ENCODE measurements at places on chromosomes 11 and 22.
A peak's percentile ranks its signal among the peaks of the same experiment; 100 is the strongest.

DNA sequence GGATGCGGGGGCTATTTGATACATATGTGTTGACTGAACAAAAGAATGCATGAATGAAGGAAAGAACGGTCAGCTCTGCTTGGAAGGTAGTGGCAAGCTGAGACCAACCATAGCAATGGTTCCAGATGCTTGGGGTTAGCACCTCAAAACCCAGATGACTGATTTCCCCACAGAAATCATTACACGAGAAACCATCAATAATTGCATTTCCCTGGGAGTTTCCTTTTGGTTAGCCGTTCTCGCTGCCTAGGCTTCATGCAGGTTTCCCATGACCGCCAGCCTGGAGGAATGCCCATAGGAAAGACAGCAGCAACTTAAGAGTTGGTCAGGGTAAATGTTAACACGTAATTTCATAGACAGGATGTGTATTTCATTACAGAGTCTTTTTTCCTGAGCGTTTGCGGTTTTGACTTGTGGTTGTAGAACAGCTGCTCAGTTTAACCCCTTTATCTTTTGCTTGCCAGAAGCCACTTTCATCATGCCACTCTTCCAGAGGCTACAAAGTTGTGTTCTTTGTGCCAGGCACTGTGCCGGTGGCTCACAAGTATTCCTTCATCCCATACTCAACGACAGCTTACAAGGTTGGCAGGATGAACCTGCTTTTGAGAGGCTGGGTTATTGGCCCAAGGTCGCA is 2.8 kb downstream of the IL17RA start:
- DNase-seq, result peak; percentile 53

DNA sequence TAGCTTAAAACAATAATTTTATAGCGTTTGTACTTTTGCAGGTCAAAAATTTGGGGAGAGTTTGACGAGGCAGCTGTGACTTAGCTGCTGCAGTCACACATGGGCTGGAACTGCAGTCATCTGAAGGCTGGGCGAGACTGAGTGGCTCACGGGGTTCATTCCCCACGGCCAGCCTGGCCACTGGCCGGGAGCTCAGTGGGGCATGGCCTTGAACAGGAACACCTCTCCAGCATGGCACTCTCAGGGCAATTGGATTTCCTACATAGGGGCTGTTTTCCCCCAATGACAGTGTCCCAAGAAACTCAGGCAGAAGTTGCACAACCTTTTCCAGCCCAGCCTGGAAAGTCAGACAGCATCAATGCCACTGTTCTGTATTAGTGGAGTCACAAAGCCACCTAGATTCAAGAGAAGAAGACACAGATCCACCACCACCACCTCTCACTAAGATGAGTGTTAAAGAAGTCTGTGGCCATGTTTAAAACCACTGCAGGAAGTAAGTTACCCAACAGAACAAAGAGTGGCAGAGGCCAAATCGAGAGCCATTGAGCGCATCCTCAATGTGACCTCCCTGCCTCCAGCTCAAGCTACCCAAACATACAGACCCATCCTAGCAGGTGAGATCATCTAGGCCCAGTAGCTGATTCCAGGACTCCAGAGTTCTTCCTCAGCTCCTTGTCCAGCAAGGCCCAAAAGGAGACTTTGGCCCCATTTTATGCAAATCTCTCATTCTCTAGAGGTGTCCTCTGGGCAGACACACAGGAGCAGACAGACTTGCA is 618.7 kb upstream of the CADM1 start:
- DNase-seq, result no peak

DNA sequence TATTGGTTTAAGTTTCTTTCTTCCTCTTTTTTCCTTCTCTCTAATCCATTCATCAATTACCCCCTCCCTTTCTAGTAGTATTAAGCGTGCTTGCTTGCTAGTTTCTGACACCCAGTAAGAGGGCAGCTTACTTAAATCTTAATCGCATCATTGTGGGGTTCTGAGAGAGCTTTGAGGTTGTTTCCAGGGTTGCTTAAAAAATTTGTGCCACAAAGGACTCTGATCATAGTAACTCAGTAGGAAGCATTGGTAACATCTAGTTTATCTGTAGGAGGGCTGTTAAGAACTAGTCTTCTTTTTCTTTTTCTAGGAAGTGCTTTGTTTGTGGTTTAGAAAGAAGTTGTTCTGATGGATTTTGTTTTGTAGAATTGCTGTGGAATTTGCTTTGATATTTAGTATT is 45.3 kb downstream of the TMEM135 start:
- DNase-seq, result no peak

GRCh38 chr22:17789379-17790200 is 15.3 kb upstream of the BID start:
- no peak for DNase-seq

GRCh38 chr11:126754591-126755426 is 245.8 kb downstream of the KIRREL3 start:
- no peak for DNase-seq

DNA sequence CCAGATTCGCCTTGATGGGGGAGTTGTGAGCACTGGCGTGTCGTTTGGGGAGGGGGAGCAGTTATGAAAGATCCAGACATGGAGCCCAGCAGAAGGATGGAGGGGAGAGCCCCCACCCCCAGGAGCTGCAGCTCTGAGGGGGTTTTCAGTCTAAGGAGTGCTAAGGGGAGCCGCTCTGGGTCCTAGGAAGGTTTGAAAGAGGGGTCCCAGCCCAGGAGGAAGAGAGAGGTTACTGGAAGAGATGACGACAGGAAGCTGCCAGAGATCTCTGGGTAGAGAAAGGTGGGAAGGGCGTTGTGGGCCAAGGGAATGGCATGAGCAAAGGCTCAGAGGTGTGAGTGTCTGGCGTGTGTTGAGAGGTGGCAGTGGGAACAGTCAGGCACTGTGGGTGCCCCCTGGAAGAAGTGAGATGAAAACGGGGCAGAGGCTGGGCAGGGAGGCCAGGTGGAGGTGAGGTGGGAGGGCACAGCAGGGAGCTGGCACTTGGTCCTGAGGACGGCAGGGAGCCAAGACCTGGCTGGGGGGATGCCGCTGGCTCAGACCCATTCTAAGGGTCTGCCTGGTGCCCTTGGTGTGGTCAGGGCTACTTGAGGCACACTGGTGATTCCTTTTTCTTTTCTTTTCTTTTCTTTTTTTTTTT is 1.8 kb downstream of the MGAT3 start:
- no peak for DNase-seq

DNA sequence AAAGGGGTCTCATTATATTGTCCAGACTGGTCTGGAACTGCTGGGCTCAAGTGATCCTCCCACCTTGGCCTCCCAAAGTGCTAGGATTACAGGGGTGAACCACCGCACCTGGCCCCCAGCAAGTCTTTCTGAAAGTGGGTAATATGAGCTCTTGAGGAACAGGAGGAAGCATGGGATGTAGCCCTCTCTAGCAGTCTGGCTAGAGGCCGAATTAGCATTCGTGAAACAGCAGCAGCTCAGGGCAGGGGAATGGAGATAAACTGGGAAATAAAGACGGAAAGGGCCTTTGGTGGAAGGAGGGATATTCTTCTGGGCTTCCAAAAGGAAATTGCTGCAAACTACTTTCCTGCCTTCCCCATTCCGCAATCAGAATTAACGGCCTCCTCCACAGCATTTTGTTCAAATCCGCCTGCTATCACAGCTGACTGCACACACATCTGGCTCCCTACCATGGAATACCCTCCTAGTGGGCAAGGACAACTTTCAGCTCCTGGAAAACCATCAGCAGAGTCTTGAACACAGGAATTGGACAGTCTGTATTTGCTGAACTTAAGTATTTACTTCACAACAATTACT is 44.3 kb downstream of the MICAL3 start:
- no peak for DNase-seq

- DNase-seq, result no peak
These were observed 248.1 kb downstream of the CNTN5 start for GRCh38 chr11:99268886-99269285.

- DNase-seq, result no peak
These were observed 133 bp downstream of the MYH9 start for GRCh38 chr22:36387709-36387958.

GRCh38 chr22:26709617-26710390 is 52.4 kb downstream of the MIAT start:
- DNase-seq, result no peak

DNA sequence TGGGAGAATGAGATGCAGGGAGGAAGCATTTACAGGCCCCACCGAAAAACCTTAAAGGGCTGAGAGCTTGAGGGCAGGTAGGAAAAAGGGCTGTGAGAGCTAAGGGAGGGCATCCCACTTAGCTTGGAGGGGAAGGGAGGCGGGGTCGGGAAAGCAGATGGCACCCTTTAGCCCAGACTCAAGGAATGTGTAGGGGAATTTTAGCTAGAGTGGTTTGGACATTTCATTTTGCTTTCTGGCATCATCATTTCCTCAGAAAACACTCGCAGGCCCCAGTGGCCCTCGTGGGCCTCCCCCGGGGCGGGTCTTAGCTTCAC is 846 bp upstream of the STIM1 start:
- no peak for DNase-seq

DNA sequence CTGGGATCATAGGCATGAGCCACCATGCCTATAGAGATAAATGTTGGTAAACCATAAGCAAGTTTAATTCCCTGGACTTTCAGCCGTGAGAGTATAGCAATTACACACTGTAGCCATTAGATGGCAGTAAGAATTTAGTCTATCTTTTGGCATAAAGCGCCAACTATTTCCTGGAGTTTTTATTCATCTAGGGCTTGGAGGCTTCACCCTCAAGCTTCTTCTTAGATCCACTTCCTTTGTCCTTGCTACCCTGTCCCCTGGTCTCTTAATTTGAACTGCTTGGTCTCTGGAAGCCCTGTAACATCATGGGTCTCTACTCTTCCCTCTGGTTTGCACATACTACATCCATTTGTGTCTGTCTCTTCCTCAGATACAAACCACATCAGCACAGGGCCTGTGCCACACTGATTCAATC is 38.2 kb downstream of the OR10A6 start:
- peak; percentile 4 for DNase-seq

GRCh38 chr11:2929531-2929949 is 320 bp upstream of the PHLDA2 start:
- DNase-seq, result peak; percentile 65

DNA sequence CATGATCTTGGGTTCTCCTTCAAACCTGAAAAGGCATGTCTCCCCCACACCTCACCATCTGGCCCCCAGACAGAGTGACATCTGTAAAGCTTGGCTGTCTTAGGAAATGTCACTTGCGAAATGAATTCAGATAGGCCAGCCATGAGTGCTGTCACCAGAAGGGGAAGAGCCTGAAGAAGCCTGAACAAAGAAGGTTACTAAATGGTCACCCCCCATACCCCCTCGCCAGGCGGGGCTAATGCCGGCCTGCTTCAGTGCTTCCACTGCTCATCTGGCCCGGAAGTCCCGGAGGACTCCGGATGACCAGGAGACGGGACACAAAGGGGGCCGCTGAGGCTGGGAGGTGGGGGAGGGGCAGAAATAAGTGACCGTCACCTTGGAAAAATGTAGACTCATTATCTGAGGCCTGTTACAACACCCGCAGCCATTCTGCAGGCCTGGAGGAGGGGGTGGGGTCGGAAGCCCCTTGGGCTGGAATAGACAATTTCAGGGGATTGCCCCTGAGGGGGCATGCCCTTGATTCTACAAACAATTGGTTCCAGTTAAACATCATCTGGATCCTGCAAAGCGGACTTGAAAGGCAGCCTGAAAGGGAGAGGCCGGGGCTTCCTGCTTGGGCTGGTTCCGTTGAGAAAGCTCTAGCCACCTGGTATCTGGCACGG is 43.2 kb downstream of the NAT10 start:
- DNase-seq, result no peak

GRCh38 chr22:22949953-22950352 is 62.3 kb downstream of the IGLL5 start:
- DNase-seq, result no peak

- no peak for DNase-seq
These were observed 33.7 kb downstream of the APLP2 start for GRCh38 chr11:130103296-130103814.

GRCh38 chr11:96207459-96208449 is 135.2 kb downstream of the MAML2 start:
- peak; percentile 32 for DNase-seq

- no peak for DNase-seq
These were observed 13.0 kb upstream of the CXCR5 start for GRCh38 chr11:118870396-118871343.

- DNase-seq, result peak; percentile 98
These were observed at the start of gene TMEM80 for GRCh38 chr11:695538-696248. TMEM80 (plus strand) TSS chr11:695816; CDS start chr11:695828, 12 bp downstream.

GRCh38 chr11:130819625-130820024 is 96.7 kb downstream of the SNX19 start:
- DNase-seq, result no peak

DNA sequence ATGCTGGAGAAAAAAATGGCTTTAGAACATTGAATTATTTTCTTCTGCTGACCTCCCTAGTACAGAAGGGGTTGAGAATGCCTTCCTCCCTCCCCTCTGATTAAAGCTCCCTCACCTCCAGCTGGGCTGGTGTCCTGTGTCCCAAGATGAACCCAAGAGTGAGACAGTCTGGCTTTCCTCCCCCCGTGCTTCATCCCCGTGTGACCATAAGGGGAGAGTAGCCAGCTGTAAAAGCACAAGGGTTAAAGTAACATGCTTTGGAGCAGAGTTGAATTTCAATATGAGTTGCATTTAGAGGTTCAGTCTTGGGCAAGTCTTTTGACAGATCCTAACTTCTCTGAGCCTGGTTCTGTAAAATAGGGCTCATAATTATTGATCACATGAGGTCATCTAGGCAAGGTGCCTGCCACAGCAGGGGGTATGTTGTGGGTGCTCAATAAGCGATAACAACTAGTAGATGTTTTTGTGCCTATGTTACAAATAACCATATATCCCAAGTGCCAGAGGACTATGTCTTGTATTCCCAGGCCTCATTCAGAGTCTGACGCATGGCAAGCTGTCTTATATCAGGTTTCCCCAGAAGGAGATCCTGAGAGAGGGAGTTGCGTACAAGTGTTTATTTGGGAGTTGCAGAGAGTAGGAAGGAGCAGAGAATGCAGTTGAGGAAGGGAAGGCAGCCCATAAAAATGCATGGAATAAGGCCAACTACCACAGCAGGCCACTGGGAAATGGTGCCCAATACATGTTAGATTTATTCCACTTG is 4.1 kb downstream of the PRG2 start:
- no peak for DNase-seq

DNA sequence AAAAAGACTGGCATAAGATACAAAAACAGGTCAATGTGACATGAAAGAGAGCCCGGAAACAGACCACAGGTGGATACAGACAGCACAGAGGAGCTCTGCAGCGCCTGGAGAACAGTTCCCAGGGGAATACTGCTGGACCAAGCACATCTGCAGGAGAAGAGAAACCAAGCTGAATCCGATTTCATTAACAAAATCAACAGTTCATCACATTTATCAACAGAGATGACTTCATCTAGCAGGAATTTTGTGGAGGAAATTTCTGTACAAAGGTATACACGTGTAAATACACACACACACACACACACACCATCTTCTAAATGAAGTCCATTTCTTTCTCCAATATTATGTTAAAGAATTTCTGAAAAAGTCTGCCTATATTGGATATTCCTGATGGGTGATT is 17.1 kb downstream of the YPEL1 start:
- DNase-seq, result no peak

GRCh38 chr11:86182976-86183584 is 61.5 kb upstream of the EED start:
- DNase-seq, result peak; percentile 90

GRCh38 chr11:59191890-59192289 is 20.0 kb downstream of the DTX4 start:
- no peak for DNase-seq
